ENCODE measurements at places on chromosomes 4 and X. TPM values are rescaled to one million over a fixed set of nuclear protein-coding genes. Genes with fewer than 3 reads are reported as not detected.

- DNase-seq: no peak
Measured at GRCh38 chr4:100548200-100548560, 30.4 kb upstream of the EMCN start.

DNA sequence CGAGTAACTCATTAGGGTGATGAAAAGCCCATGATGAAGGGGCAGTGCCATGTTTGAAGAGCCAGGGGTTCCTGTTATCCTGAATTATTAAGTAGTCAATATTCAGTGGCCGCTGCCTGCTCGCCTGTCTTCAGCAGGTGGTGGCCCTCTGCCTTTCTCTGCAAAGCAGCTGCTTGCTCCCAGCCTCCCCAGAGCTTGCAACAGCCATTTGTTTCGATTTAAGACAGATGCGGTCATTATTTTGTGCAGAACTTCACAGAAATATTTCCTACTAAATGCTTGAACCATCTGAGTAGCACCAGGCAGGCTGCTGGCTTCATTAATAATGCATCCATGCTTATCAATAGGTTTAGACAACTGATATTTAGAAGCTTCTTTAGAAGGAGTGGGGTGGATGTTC lies 104.3 kb upstream of the TTC29 start:
- DNase-seq: no peak

DNA sequence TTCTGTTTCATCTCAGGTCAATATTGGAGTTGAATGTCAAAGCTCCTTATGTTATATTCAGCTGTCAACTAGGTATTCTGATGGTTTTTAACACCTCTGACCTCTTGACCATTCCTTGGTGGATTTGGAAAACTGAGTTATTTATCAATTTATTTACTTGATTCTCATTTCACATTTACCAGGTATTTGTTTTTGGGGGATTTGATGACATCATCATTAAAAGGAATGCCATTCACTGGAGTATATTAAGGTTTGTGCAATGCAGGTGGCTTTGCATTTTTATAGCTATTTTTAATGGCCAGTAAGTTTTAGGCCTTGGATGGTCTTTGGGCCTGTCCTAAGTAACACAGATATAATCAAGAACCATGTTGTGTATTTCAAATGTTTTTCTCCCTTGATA lies 67.2 kb downstream of the TSPAN7 start:
- DNase-seq: no peak

DNA sequence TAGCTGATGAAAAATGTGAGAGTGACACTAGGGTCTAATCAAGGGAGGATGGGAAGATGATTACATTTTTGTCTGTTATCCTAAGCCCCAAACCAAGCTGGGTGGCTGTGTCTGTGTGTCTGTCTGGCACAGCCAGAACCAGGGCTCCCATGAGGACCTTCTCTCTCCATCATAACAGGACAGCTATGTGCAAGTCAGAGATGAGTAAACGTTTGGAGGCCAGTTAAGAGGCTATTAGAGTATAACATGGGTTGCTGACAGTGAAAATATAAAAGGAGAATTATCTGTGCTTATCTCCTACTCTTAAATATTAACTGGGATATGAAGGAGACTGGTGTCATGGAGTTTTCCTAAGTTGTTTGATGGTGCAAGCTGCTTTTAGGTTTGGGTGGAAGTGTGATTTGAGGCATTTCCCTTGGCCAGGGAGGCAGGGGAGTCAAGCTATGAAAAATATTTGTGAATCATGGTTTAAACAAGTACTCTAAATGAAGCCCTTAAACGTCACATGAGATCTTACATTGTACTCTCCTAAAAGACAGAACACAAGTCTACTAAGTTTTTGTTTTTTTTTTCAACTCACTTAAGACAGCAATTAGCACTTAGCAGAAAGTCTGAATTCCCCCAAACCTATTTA lies 156.2 kb downstream of the ENOX2 start:
- DNase-seq: no peak

DNA sequence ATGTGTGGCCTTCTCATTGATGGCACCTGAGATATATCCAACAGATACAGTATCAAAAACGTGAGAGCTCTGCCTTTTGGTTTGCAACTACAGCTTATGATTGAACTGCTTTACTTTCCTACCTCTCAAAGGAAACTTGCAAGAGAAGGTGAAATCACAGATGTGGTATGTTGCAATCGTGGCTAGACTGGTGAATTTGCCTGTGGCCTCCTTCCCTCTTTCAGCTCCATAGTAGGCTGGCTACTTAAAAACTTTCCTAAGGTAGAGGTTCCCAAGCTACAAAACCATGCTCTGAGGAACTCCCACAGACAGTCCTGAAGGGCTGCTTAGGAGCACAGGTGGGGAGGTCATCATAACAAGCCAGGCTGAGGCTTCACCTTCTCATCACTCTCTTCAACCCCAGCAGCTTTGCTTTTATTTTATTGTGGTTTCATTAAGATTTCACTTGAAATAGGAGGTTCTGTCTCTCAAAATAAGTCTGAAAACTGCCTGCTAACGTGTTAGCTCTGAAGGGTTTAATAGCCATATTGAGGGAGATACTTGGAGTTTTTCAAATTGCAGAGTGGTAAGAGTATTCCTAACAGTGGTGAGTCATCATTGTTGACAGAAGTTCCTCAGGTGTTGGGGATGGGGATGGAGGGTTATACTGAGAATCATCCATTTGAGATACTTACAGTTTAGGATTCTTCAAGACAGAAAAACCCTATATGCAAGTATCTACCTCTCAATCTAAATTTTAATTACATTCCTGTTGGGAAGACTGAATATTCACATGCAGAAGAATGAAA lies 93.5 kb upstream of the UCP1 start:
- DNase-seq: no peak

DNA sequence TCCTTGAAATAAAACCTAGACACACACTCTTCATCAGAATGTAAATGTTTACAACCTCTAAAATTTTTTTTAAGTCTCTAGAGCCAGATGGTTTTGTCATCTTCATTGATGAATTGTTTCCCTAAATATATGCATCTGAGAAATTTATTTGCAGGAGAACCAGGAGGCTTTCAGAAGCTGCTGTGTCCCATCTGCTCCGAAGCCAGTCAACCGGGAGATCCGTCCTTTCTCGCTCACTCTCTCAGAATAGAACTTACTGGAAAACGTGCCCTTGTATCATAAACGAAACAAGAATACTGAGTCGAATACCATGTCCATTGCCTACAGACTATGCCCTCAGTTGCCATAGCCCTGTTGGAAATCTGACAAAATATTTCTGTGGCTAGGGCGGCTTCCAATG lies 103.5 kb downstream of the SLC34A2 start:
- DNase-seq: no peak

DNA sequence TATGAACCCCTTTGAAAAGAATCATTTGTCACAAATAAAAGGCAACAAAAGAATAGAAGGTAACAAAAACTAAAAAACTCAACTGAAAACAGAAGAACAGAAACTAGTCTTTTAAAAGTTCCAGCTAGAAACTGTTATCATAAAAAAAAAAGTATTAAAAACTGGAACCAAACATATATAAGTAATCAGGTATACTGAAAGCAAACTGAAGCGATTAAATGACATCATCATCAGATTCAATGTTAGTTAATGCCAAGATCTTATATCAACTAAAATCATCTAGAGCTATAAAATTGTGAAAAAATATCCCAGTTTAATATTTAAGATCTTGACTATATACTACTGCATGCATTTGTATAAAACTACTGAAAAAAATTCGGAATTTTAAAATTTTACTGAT lies 36.0 kb downstream of the CENPE start:
- no peak for DNase-seq

DNA sequence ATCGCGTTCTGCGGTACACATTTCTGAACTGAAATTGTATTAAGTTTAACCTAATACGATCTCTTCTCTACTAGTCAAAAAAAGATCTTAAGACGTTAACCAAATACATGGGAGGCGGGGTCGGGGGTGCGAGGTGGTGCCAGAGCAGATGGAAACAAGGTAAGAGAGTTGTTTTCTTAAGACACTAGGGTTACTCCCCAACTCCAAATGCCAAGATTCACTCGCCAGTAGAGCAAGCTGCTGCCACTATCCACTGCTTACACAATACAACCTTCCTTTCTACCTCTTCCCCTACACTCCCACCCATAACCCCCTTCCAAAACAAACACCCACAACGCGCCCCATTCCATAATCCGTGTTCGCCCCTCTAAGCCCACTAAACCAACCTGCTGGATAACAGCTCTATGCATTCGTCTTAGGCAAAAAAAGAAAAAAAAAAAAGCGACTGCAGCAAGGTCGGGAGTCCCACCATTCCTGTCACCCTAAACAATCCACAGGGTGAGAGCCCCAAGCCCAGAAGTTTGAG lies 1.3 kb downstream of the LCORL start:
- DNase-seq: no peak

DNA sequence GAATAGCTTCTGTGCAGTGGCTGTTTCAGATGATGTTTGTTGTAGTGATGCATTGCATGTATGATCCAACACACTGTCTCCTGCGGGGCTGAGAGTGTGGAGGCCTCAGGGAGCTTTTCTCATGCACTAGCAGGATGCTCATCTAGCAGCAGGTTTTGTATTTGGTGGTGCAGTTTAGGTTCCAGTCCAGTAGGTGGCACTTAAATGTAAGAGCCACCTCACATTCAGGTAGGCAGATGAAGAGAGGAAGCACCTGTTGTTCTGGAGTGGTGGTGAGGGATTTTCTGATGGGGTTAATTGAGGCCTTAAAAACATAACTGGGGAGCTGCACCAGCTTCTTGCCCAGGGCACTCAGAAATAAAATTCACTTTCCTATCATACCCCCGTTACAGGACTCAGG lies 300.9 kb downstream of the SPIN4 start:
- DNase-seq: no peak

DNA sequence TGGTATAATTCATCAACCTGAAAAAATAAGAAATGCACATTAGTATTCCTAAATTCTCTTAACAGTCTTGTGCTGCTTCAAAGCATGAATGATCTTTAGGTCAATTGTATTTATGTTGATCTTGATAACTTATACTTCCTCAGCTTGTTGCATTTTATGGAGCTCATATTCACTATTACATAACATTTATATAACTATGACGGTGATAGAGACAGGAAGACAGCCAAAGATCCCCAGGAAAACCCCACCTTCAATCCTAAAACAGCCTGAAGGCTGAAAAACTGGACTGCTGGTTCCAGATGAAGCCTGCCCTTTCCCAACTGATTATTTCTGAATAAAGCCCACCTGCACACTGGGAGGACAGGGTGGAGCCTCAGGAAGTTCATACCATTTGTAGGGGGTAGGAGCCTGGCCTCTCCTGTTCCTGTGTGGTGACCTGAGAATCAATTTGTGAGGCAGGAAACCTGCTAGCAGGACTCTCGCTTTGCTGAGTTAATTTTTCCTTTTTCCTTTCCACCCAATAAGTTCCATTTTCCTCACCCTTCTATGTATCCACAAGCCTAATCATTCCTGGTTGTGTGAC lies 30.5 kb downstream of the MAGEC1 start:
- DNase-seq: no peak

- no peak for DNase-seq
Measured at GRCh38 chr4:188551156-188551555, 411.9 kb downstream of the TRIML1 start.

DNA sequence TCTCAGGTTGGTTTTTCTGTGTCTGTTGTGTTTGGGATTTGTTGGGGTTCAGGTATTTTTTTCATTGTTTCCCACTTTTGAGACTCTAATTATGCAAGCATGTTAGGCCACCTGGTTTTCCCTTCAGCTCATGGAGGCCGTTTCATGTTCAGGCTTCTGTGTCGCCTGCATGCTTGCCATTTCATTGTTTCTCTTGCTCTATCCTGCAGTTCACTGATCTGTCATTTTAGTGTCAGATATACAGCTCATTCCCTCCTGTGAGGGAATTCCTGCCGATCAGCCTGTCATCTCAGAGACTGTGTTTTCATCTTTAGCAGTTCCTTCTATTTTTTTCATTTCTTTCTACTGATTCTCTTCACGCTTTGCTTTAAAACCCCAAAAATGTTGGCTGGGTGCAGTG lies 49.4 kb upstream of the HGFAC start:
- no peak for DNase-seq

The CSAG1 gene
- not detected for total RNA-seq

The PABPC5 gene
- total RNA-seq: 14.3 TPM

The AREG gene
- not detected for total RNA-seq

The ELK1 gene
- 17.5 TPM for total RNA-seq

The SOWAHB gene
- total RNA-seq: 2.9 TPM

The CNGA1 gene
- total RNA-seq: 0.41 TPM
